Endothelial cell of umbilical vein (primary cell): ENCODE measurements at places on chromosomes 11 and 22. TPM values are rescaled to one million over a fixed set of nuclear protein-coding genes. Genes with fewer than 3 reads are reported as not detected.

The PCNX3 gene
- 53.8 and 53.9 TPM in 2 replicates for total RNA-seq

GRCh38 chr22:31337178-31337577 lies 9.0 kb downstream of the PATZ1 start:
- no peak for DNase-seq

- no peak for DNase-seq
These were observed 141.0 kb downstream of the SLC17A6 start for GRCh38 chr11:22479208-22479607.

- DNase-seq, result no peak
These were observed 2.8 kb downstream of the CORO1B start for GRCh38 chr11:67440229-67441097.

The ESAM gene
- 273 and 303 TPM in 2 replicates for total RNA-seq

The NCF4 gene
- not detected in 2 replicates for total RNA-seq

- DNase-seq, result no peak
These were observed 321 bp downstream of the RHBDD3 start for GRCh38 chr22:29267462-29267857.

GRCh38 chr11:47257517-47258316 lies at the start of gene NR1H3:
TSS of gene NR1H3 (plus strand) at chr11:47257996. CDS start at chr11:47259217, 1,221 bp downstream.
- peak; percentile 49 for DNase-seq

The ELF5 gene
- total RNA-seq, result not detected in 2 replicates

DNA sequence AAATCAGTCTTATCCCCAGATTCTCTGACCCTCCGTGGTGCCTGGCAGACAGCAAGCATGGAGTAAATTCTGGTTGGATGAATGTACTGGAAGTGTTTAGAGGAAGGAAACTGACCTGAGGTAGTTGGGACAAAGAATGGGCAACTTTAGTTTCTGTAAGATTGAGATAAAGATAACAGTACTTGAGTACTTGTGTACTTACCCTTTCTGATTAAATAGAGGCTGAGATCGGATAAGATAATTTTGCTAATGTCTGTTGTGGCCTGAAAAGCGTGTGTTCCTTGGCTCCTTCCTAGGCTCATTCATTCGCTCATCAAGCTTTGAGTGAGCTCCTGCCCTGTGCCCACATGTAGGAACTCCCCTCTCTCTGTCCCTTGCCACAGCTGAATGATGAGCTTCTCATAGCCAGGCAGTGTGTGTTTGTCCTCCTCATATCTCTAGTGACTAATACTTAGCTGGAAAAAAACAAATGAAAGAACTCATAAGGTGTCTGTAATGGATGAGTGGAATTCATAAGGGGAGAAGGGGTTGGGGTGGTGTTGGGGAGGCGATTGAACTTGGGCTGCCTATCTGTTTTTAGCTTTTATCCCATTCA lies 118.1 kb downstream of the DBX1 start:
- peak; percentile 69 for DNase-seq

- DNase-seq, result peak; percentile 50
These were observed 7.3 kb upstream of the NCF4 start for GRCh38 chr22:36853407-36854099.

The MMP12 gene
- total RNA-seq, result not detected in 2 replicates

- no peak for DNase-seq
These were observed 16.2 kb downstream of the MSANTD2 start for GRCh38 chr11:124784051-124784450.

DNA sequence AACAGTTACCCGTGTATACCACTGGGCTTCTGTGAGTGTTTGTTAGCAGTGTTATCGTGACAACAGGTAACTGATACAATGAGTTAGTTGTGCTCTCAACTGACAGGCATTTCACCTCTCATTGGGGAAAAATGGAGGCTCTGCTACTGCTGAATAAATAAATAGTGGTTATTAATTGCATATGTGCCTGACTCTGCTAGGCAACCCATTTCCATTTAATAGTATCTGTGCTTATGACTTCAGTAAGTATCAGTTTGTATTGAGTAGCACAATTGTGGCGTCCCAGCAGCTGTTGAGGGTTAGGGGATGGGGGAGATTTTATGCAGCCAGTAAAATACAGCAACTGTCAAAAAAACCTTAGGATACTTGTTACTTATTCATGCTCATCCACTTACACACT lies 123.4 kb upstream of the SEZ6L start:
- no peak for DNase-seq

DNA sequence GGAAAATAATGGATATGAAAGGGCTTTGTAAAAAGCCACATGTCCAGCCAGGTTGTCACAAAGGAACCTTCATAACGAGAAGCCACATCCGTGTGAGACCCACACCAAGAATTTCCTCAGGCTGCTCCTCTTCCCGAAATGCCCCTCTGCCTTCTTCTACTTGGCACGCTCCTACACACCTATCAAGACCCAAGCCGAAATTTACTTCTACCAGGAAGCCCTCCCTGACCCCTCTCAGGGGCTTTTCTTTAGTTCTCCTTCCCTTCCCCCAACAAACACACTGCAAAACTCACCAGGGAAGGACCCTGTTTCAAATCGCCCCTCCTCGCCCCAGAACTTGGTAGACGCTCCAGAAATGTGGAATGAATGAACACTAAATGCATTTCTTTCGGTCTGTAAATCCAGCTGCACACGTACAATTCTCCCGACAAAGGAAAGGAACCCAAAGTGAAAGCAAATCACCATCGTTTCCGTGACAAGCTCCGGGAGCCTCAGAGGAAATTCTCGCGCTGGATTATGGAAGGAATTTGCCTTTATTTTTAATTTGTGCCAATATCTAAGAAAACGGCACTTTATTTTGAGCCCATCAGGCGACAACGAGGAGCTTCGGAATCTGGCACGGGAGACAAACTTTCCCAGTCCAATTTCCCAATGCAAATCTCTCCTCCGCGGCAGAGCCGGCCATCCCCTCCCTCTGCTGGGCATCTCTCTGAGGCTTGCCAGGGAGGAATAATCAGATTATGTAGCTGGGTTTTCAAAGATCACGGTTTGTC lies 13.2 kb upstream of the SHISAL1 start:
- DNase-seq, result peak; percentile 56
